ENCODE measurements at places on chromosomes 7 and 10.

- DNase-seq = no peak
Observed at GRCh38 chr10:54909165-54909564, 108.1 kb upstream of the PCDH15 start.

DNA sequence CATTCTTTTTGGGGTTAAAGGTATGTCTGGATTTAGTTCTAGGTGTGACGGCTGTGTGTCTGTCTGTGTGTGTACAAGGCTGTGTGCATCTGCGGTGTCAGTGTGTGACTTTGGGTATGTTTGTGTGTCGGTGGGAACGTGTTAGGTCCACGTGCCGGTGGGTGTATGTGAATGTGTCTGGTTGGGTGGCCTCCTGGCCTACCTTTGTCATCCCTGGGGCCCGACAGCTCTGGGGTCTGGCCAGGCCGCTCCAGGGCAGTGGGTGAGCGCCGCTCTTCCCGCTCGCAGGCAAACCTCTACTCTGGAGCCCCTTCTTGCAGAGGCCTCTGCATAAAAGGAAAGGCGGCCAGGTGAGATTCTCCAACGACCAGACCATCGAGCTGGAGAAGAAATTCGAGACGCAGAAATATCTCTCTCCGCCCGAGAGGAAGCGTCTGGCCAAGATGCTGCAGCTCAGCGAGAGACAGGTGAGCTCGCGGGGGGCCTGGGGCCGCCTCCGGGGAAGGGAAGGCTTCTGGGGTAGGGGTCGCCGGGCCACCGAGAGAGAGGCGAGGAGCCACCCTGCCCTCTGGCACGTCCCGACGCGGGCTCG, 2.4 kb downstream of the HHEX start:
- no peak for DNase-seq

- DNase-seq = no peak
Observed at GRCh38 chr10:31789555-31789954, 139.1 kb downstream of the ARHGAP12 start.

GRCh38 chr7:68009716-68010115, 1013.1 kb downstream of the TYW1 start:
- DNase-seq = no peak

- peak; percentile 39 for DNase-seq
Observed at GRCh38 chr7:44380831-44381493, 55.6 kb upstream of the CAMK2B start.

DNA sequence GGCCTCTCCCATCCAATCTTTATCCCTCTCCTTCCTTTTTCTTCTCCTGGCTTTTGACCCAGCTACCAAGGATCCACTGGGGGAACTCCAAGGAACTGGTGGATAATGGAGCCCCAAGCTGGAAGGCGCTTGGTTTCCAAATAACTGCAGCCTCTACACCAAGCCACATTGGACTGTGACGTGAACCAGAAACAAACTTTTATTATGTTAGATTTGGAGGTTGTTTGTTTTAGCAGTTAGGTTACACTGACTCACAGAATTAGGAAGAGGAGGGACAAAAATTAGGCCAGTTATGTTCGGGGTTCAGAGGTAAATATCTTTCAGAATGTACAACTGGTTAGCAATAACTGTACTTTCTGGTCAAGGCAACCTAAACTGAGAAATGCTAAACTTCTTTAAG, 21.3 kb upstream of the ANK3 start:
- no peak for DNase-seq

DNA sequence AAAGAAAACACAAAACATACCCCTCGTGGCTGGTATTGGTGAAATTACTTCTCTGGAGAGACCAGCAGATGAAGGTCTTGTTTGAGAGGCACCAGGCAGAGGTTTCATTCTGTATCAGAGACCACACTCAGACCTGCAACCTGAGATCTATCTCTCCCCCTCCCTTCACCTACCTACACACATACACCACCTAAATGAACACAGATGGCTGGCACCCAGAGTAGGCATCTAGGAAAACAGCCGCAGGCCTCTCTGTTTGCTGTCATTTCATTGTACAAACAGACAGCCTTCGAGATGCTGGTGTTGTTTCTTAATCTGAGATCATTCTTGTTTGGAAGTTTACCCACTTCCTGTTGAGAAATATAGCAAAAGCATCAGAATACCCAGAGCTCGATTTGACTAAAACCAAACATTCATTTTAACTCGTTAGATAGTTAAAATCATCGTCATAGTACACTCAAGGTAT, 173.9 kb upstream of the SLC25A13 start:
- DNase-seq = no peak

- no peak for DNase-seq
Observed at GRCh38 chr7:18491871-18492270, 3.7 kb upstream of the HDAC9 start.

GRCh38 chr10:95305606-95306317, 15.0 kb upstream of the PDLIM1 start:
- no peak for DNase-seq

GRCh38 chr10:35012781-35013180, 77.4 kb downstream of the CUL2 start:
- DNase-seq = no peak

DNA sequence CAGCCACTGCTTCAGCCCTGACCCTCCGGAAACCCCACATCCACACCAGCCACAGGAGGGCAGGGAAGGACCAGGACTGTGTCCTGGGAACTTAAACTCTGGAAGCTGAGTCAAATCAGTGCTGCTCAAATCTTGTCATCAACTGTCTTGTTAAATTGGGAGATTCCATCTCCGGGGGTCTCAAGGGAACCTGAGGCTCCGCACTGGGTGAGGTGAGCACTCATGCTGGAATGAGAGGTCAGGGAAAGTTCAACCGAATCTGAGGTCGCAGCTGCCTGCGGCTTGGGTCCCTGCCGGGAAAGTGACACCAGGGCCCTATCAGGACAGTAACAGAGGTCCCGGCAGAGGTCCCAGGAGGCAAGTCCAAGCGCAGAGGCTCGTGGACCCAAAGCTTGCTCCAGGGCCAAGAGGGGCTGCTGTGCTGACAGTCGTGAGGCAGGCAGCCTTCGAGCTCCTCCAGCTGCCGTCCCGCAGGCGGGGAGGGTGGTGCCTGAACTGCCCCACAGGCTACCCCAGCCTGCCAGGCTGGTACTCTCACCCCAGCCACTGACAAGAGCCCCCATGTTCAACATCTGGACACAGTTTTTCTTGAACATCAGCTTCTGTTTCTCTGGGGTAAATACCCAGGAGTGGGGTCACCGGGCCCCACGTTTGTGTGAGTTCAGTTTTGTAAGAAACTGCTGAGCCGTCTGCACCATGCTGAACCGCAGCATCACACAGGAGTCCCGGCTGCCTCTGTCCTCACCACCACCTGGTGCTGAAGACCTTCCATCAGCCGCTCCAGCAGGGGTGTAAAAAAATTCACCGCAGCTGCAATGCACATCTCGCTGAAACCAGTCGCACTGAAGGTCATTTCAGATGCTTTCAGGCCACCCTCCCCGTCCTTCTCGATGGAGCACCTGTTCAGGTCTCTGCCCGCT, 101.0 kb downstream of the DIP2C start:
- DNase-seq = peak; percentile 80

- DNase-seq = no peak
Observed at GRCh38 chr10:24360282-24361127, 151.6 kb downstream of the KIAA1217 start.

GRCh38 chr7:69953136-69954067, 355.1 kb downstream of the AUTS2 start:
- no peak for DNase-seq

DNA sequence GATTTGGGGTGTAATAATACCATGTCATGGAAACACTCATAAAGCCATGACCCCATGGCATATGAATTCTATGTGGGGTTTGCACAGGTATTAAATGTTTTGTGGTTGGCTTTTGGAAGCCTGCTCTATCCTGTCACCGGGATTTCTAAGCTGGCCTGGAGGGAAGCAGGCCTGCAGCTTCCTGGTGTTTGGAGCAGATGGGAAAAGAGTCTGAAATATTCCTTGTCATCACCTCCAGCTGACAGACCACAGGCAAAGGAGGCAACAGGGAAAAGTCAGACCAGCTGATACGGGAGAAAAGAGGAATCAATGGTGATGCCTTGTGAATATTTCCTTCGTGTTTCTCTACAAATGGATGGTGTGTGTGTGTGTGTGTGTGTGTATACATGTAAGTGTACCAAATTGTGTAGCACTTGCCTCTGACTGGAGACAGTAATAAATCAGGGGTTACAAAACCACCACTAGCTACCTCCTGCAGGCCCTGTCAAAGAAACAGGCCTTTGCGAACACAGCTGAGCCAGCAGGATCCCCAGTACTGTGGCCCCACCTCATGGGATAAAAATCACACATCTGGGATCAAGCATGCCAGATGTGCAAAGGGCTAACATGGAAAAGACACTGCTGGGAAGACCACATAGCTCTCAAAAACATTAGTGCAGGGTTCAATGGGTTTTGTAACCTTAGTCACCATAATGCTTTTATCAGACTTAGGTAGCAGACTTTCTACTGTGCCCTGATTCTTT, 120.8 kb upstream of the HPS1 start:
- no peak for DNase-seq

- DNase-seq = no peak
Observed at GRCh38 chr7:125592331-125592730, 662.7 kb upstream of the POT1 start.

DNA sequence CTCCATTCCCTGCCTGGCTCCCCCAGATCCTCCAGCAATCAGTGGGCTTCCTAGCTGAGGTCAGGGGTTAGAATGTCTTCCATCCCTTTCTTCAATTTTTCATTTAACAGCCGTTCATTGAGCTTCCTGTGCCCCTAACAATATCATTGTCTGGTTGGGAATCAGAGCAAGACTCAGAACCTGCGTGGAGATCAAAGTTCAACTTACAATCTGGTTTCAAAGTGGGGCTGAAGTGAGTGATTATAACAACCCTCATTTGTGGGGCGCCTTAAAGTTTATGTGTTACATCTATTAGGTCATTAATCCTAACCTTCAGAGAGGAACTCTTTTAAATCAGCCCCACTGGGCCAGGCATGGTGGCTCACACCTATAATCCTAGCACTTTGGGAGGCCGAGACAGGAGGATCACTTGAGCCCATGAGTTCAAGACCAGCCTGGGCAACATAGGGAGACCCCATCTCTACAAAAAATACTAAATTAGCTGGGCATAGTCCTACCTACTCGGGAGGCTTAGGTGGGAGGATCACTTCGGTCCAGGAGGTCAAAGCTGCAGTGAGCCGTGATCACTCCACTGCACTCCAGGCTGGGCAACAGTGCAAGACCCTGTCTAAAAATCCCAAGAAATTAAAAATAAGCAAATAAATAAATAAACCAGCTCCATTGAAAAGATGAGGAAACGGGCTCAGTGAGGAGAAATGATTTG, 45.4 kb upstream of the SLF2 start:
- no peak for DNase-seq

DNA sequence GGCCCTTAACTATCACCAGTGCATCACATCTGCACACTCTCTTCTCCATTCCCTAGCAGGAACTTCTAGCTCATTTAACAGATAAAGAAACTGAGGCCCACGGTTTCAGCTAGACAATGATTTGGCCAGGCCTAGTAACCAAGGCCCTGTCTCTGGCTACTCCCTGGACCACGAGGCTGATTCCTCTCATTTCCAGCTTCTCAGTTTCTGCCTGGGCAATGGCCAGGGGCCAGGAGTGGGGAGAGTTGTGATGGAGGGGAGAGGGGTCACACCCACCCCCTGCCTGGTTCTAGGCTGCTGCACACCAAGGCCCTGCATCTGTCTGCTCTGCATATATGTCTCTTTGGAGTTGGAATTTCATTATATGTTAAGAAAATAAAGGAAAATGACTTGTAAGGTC, 13.5 kb downstream of the AQP1 start:
- peak; percentile 49 for DNase-seq

DNA sequence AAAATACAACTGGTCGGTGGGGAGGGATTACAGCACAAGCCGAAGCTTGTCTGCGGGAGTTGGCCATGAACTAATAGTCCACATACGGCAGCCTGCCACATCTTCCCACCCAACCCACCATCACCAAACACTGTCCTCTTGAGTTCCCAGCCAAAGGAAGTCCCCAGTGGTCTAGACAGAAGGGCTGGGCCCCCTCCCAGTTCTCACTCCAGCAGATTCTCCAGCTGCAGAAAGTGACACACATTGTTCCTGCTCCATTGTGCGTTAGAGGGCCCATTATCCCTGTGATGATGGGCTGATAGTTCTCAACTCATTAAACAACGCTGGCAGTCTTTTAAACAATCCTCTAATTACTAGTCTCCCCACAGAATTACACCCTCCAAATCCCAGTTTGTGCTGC, 148.0 kb downstream of the FGFR2 start:
- no peak for DNase-seq

GRCh38 chr10:110395350-110396283, 90.9 kb upstream of the SMNDC1 start:
- DNase-seq = no peak

- DNase-seq = no peak
Observed at GRCh38 chr7:3806516-3806915, 505.5 kb downstream of the SDK1 start.

DNA sequence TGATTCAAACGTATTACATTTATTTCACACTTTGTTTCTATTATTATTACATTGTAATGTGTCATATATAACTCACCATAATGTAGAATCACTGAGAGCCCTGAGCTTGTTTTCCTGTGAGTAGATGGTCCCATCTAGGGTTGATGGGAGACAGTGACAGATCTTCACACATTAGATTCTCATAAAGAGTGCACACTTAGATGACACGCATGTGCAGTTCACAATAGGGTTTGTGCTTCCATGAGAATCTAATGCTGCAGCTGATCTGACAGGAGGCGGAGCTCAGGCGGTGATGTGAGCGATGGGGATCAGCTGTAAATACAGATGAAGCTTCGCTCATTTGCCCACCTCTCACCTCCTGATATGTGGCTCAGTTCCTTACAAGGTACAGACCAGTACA, 36.1 kb downstream of the BMPER start:
- DNase-seq = no peak

- no peak for DNase-seq
Observed at GRCh38 chr10:9950070-9950469, 1067.6 kb upstream of the CELF2 start.

GRCh38 chr7:24881623-24882022, 98.4 kb downstream of the OSBPL3 start:
- DNase-seq = no peak

- no peak for DNase-seq
Observed at GRCh38 chr10:48289501-48290238, 15.2 kb upstream of the FRMPD2 start.

DNA sequence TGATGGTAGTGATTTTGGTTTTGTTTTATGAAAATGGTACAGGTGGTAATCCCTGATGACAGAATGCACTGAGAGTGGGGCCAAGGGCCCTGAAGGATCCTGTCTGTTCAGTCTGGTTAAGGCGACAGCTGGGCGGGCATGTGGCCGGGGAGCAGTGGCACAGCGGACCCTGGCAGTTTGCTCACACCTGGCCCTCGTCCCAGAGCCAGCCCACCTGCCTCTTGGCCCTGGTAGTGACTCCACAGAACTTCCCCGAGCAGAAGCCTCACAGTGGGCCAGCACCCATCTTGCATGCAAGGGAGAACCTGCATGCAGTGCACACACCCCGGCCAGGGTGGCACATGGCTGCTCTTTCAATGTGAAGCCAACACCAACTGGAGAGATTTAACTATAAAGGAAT, 82.8 kb downstream of the ALOX5 start:
- DNase-seq = no peak

GRCh38 chr10:116452338-116452720, 24.7 kb downstream of the PNLIPRP3 start:
- no peak for DNase-seq

Data from cardiac septum (tissue), 1 donor.